Subcutaneous preadipocyte (primary cell): ENCODE measurements at places on chromosomes 6 and 20. TPM values are rescaled to one million over a fixed set of nuclear protein-coding genes. Genes with fewer than 3 reads are reported as not detected.

PHACTR3 gene
- not detected in 2 replicates for total RNA-seq

EXOC2 gene
- 14.3 and 23.7 TPM in 2 replicates for total RNA-seq

SLC22A23 gene
- 14.0 and 15.6 TPM in 2 replicates for total RNA-seq

GINM1 gene
- 37.1 and 53.6 TPM in 2 replicates for total RNA-seq

ERVFRD-1 gene
- total RNA-seq, result not detected in 2 replicates

TSBP1 gene
- total RNA-seq, result not detected in 2 replicates

TUBB2B gene
- 0.37 and 2.7 TPM in 2 replicates for total RNA-seq

B3GALT4 gene
- 1.1 and 2.5 TPM in 2 replicates for total RNA-seq

CRISP2 gene
- not detected in 2 replicates for total RNA-seq

LHFPL5 gene
- total RNA-seq, result not detected in 2 replicates

FAM184A gene
- 0.73 and 1.4 TPM in 2 replicates for total RNA-seq

CDKN1A gene
- total RNA-seq, result 166 and 200 TPM in 2 replicates

GRM1 gene
- total RNA-seq, result under 0.01 TPM in 2 replicates
